Hematopoietic multipotent progenitor cell (in vitro differentiated cells): ENCODE measurements at places on chromosomes 7 and 10. TPM values are rescaled to one million over a fixed set of nuclear protein-coding genes. Genes with fewer than 3 reads are reported as not detected.

Gene GNG11
- total RNA-seq = 1.9 TPM

Gene NPVF
- not detected for total RNA-seq

Gene TCERG1L
- total RNA-seq = under 0.01 TPM

Gene GET4
- 37.4 TPM for total RNA-seq

Gene HYAL4
- total RNA-seq = not detected

Gene ZCCHC24
- 2.2 TPM for total RNA-seq

Gene SAP25
- total RNA-seq = 2.2 TPM

Gene GARIN1A
- total RNA-seq = 0.27 TPM

Gene FANK1
- total RNA-seq = 1.6 TPM

Gene FGL2
- 2.7 TPM for total RNA-seq

Gene ERVW-1
- total RNA-seq = under 0.01 TPM

Gene GNAI1
- 28.8 TPM for total RNA-seq

Gene MYH16
- not detected for total RNA-seq

DNA sequence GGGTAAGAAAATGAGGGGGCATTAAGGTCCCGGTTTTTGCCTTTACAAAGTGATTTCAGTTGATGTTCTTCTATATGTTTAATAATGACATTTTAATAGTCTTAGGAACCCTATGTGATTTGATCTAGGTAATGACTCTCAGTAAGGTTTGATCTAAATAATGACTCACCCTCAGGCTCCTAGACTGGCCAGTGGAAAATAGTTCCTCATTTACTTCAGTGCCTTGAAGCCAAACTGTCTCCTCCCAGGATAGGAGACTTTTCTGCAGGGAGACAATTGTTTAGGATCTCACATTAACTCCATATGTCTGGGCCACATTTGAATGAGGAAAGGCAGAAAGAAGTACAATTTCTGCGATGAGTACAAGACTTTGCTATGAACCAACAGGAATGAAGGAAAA, 1331.9 kb downstream of the XPNPEP1 start:
- DNase-seq = no peak

DNA sequence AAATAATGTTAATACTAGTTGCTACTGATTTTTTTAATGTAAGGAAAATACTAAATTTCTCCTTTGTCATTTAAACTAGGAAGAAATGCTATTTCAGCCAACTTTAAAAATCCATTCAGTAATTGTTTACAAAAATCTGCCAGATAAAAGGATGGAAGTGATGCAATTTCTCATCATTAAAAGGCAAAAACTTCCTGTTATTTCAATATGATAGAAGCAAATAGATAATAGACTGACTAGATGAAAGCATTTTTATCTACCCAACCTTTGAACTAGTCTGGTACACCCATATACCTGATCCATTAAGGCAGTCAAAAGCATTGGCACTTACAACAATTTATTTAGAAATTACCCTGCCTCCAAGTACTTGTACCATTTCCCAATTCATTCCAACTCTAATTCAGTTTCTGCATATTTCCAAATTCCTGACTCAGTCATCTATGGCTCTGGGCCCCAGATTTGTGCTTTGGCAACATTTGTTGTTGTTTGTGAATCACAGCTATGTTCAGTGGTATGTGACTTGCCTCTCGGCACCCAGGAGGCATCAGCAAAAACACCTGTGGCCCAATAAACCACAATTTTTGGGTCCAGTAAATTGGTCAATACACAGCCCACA, 482.6 kb upstream of the SEMA3A start:
- no peak for DNase-seq

GRCh38 chr10:77478247-77478961, 159.2 kb downstream of the KCNMA1 start:
- no peak for DNase-seq

- peak; percentile 95 for DNase-seq
These were observed 43.8 kb downstream of the CYTH3 start for GRCh38 chr7:6228361-6229229.

DNA sequence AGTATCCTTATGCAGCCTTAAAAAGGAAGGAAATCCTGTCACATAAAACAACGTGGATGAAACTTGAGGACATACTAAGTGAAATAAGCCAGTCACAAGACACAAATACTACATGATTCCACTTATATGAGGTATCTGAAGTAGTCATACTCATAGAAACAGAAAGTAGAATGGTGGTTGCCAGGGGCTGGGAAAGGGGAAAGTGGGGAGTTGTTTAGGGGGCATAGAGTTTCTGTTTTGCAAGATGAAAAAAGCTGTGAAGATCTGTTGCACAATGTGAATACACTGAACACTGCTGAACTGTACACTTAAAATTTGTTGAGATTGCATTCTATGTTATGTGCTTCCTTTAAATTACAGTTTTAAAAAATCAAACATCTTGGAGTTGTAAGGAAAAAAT, 2.9 kb downstream of the NUP205 start:
- DNase-seq = no peak

DNA sequence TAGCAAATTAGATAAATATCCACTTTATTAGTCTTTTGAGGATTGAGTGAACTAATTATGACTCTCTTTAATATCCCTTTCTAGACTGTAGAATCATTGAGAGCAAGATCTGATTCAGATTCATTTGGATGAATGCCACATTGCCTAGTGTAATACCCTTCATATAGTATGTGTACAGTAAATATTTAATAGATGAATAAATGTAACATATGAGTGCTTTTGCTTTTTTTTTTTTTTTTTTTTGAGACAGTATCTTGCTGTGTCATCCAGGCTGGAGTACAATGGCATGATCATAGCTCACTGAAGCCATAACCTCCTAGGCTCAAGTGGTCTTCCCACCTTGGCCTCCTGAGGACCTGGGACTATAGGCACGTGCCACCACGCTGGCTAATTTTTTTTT, 14.8 kb downstream of the SAMD8 start:
- DNase-seq = no peak

- DNase-seq = no peak
These were observed 110.5 kb downstream of the DYNC2I1 start for GRCh38 chr7:158966780-158967390.

DNA sequence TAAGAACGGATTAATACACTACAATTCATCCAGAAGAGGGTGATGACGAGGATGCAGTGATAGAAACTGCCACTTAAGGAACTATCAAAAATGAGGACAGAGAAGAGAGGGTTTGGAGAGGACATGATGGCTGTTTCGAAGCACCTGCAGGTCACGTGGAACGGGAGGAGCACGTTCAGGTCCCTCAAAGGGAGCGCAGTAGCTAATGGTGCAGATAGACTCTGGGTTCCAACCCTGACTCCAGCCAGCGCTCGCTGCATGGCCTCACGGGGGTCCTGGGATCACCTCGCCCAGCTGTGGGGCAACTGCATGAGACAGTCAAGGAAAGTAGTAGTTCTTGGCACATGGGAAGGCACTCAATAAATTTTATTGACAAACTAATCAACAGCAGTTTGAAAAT, 208.6 kb upstream of the RNF32 start:
- DNase-seq = no peak

- peak; percentile 72 for DNase-seq
These were observed 3.2 kb downstream of the DNAJB6 start for GRCh38 chr7:157339777-157340677.

DNA sequence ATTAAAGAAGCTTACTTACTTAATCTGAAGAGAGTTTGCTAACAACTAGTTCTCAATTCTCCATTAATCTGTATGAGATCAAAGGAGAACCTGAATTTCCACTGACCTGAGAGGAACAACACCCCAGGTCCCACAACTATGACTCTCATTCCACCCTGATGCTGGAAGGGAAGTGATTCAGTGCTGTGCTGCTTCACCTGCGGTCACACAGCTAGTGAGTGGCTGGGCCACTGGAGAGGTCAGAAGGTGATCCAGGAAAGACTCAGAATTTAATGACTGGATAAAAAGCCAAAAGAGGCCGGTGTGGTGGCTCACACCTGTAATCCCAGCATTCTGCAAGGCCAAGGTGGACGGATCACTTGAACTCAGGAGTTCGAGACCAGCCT, 23.6 kb downstream of the SORBS1 start:
- DNase-seq = no peak

DNA sequence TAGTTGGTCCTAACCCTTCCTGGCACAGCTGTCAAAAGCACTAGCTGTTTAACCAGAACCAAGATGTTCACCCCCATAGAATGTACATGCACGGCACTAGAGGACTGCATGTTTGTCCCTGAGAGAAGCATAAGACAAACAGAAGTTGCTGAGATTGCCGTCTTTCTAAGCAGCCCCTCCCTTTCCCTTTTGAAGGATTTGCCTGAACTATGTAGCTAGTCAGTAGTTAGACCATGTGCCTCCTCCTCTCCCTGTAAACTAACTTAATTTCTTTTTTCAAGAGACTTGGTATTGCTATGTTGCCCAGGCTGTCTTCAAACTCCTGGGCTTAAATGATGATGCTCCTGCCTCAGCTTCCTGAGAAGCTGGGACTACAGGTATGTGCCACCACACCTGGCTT, 40.7 kb downstream of the TBC1D12 start:
- no peak for DNase-seq

- DNase-seq = no peak
These were observed 1.0 kb downstream of the PSMC2 start for GRCh38 chr7:103348452-103348851.

GRCh38 chr10:91409869-91410637, at the start of gene HECTD2:
Gene HECTD2 (plus strand): TSS chr10:91410344. CDS start chr10:91410439, 95 bp downstream.
- peak; percentile 86 for DNase-seq

DNA sequence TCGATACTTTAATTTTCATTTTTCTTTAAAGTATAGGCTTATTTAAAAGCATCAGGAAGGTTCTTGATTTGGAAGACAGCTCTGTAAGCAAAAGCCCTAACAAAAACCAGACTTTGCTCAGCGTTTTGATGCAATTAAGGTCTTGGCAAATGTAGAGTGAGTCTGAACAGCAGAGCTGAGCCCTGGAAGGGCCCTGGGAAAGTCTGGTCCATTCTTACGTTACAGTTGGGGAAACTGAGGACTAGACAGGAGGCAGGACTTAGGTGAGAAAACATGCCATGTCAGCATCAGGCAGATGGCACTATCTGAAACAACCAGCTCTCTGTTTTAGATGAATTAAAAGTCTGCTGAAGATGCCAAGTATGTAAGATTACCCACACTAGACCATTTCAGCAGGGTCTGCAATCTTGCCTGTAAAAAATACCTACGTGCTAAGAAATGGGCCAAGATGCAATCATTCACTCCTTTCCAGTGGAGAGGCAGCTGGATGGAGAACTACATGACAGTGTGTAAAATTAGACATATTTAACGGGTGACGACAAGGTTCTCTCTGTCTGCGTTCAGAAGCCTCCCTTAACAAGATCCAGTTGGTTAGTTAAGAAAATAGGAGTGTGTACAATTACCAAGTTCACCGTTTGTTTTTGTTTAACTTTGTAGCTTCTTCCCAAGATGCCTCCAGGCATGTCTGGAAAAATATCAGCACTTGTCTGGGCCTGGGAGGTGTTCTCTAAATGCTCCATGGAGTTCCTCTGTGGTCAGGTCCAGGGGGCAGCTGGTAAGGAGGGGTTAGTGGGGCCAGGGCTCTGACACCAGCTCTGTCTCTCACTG, 502.3 kb upstream of the ZMIZ1 start:
- DNase-seq = no peak

DNA sequence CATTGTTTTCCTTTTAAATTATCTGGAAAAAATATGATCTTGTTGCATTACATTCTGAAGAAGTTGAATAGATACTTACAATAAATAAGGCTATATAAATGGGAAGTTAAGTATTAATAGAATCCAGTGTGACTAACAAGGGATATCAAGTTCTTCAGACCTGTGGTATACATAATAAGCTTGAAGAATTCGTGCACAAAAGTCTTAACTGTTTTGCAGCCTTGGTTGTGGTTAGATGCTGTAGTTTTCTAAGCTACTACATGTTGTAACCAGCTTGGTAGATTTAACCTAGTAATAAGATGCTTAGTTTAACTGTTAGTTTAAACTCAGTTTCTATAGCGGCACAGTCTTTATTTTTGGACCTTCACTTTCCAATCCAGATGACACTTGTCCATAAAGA, 106.2 kb upstream of the GLCCI1 start:
- no peak for DNase-seq

GRCh38 chr10:19788902-19789301, 27.3 kb upstream of the PLXDC2 start:
- no peak for DNase-seq

GRCh38 chr10:13717936-13718772, 131.4 kb downstream of the PRPF18 start:
- peak; percentile 95 for DNase-seq

DNA sequence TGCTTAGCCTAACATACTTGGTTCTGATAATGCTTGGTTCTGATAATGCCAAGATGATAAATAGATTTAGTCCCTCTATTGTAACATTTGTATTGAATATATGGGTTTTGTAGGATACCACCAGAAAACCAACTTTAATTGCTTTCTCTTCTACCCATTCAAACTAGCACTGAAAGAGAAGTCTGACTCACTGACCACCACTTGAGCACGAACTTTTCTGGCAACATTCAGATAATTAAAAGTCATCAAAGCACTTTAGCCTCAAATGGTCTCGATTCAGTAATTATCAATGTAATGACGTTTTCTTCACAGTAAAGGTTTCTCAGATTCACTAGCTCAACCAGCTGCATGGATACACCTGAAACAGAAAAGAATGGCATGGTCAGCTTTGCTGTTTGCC, 63.0 kb downstream of the HDAC9 start:
- DNase-seq = no peak

DNA sequence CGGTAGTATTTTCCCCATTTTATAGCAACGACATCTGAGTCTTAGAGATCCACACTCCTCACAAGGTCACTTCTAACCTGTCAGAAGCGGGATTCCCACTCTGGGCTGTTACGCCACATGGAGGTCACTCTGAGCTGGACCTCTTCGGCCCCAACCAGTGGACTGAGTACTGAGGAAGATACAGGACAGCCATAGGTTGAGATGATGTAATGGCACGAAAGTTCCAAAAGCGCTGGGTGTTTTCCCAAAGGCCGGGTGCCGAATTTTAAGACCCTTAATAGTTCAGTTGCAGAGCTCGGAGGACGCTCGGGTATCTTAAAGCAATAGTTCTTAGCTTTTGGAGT, 699 bp downstream of the GHITM start:
- DNase-seq = no peak

DNA sequence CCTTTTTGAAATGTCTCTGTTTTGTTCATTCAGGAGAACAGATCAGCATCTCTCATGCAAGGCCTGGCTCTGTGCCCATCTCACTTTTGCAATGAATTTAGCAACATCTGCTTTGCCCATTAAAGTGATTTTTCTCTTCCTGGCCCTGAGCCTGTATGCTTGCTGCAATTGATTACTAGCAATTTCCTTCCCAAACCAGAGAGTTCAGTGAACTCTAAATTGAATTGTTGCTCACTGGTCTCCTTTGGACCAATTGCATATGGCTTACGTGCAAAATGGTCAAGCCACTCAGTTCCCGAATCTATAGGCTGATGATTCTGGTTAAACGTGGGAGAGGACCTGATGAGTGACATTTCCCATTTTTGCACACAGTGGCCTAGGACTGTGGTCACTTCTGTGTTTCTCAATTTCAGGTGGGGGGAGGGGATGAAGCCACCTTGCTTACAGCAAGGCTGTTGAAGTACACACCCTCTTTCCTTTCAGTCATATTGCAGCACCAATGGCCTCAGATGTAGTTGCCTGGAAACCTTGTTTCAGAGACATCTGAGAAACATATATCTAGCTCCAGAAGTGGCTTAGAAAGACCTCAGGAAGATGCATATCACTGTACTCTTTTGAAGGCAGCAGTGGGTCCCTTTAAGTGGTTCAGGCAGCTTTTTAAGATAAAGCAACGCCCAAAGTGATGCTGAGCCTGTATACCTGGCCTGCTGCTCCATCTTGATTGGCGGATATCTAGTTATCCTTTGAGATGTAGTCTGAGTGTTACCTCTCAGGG, 201.4 kb downstream of the PTEN start:
- peak; percentile 30 for DNase-seq
